ENCODE measurements at places on chromosomes 7 and 10.
A peak's percentile ranks its signal among the peaks of the same experiment; 100 is the strongest.

GRCh38 chr7:138864667-138865066 is 66.7 kb upstream of the ATP6V0A4 start:
- DNase-seq: no peak

- no peak for DNase-seq
Observed at GRCh38 chr7:132395361-132395760, 180.9 kb downstream of the PLXNA4 start.

DNA sequence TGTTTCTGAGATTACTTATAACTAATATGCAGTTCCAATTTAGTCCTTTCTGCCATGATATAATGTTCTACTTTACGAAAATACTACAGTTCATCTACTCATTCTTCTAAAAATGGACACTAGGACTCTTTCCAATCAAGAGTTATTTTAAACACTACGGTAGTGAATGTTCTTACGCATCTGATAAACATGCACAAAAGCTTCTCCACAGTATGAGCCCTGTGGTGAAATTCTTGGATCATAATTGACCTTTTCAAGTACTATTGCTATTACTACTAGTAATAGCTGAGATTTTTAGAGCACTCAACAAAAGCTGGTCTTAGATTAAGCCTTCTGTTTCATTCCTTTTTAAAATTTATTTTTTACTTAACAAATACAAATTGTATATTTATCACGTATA is 106.4 kb downstream of the CH25H start:
- no peak for DNase-seq

DNA sequence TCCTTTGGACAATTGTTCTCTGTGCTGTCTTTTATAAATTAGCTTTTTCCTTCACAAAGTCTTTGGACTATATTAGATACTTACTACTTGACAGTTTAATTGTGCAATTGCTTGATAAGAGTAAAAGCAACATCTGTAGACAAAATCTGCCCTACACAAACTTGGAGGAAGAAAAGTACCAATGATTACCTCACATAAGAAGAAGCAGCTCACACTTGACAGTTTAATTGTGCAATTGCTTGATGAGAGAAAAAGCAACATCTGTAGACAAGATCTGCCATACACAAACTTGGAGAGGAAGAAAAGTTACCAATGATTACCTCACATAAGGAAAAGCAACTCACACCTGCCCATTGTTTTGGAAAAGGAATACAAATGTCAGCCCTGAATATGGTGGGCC is 17.1 kb upstream of the SCIN start:
- no peak for DNase-seq

DNA sequence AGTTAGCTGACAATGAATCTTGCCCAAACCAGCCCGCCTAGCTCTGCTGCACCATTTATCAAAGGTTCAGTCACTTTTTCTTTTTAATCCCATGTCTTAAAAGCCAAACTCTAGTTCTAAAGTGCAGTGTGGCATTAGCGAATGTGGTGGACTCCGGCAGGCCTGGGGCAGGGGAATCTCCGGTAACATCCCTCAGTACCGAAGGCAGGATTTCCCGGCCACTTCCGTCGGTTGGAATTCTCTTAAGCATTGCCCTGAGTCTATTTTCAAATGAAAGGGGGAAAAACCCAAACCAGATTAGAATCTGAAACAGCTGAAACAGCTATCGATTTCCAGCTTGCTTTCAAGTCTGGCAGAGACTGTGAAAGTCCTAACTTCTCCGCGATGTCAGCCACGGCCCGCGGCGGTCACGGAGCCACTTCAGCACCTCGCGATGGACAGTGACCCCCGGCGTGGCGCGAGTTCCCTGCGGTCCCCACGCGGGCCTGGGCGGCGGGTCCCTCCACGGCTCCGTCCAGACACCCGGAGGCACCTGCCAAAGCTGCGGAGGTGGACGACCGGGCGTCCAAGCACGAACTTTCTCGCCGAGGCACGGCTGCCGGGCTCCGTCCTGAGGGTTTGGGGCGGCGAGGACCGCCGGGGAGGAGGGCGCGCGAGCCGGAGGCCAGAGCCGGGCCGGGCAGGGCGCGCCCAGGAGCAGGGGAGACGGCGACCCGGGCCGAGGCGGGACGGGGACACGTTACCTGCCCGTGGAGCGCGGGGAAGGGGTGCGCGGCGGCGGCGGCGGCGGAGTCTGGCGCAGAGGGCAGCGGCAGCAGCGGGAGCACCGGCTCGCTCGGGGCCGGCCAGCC is 745 bp downstream of the TCERG1L start:
- no peak for DNase-seq

DNA sequence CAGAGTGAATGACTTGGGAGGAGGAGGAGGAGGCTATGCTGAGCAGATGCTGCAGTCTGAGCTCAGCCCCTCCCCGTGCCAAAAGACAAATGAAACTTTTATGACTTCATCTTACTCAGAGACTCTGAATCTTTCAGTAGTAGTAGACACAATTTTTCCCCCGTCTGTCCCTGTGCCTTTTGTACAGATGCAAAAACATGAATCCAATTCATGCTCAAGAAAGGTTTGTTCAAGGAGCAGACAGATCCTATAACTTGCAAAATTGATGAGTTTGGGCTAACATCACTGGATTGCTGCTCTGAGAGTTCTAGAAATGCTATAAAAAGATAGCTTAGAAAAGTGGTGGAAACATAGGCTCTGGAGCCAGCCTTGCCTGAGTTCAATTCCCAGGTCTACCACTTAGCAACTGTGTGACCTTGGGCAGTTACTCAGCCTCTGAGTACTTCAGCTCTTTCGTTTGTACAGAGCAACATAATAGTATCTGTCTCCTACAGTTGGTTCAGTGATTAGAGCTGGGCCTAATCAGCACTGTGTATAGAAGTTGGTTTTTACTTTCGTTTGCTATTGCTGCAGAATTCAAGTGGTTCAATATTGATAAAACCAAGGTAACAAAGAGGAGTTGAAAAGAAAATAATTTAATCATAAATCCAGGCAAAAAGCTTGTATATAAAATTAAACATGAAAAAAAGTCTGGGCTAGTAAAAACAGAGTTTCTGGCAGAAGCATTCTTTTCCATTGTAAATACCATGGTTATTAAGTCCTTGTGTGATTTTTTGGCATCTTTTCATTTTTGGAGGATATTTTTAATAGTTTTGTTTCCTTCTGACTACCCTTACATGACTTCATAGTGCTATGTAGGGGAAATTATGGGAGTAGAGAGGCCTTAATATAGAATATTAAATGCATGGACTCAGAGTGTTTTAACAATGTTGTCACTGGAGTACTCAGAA is 174.2 kb upstream of the ZNF32 start:
- no peak for DNase-seq

GRCh38 chr10:93404048-93404354 is 78.1 kb downstream of the MYOF start:
- DNase-seq: no peak

GRCh38 chr10:66586073-66586472 is 339.8 kb upstream of the LRRTM3 start:
- no peak for DNase-seq

DNA sequence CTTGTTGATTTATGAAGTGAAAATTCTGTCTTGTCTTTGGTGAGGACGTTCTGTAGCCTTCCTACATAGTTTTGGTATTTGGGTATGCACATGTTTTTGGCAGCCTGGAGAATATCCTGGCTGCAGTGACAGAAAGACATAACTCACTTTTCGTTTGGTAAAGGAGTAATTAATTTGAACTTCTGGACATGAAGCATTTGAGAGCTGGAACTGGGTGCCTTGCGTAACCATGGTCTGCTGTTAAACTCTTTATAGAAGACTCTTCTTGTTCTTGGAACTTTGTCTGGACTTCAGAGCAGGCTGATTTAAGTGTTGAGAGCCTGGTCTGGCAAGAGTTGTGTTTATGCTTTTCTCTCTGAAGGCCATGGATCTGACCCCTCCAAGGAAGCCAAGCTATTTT is 231.3 kb downstream of the LRMDA start:
- DNase-seq: no peak

DNA sequence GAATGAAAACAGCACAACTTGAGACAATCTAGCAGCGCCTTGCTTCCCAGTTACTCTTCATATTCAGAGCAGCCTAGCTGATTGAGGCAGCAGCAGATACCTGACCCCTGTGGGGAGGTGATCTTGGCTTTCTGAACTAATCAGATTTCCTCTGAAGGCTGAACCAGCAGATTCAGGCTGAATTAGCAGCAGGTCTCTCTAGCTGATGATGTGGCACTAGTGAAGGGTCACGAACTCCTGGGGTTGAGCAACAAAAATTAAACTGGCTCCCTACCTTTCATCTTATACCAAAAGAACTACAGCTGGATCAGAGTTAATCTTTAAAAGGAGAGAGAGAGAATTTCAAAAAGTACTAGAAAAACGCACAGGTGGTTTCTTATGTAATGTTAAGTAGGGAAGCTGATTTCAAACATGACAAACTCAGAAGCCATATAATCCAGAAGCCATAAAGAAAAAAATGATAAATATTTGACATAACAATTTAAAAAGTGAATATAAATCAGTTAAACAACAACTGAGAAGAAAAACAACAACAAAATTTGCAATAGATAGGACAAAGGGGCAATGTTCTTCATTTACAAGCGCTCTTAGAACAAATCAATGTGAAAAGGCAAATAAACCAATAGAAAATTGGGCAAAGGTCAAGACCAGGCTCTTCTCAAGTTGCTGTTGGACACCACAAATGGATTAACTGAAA is 13.5 kb downstream of the SLC25A13 start:
- no peak for DNase-seq

GRCh38 chr7:122161628-122162027 is 17.6 kb upstream of the AASS start:
- DNase-seq: no peak

- DNase-seq: no peak
Observed at GRCh38 chr7:138665249-138665648, 35.9 kb downstream of the SVOPL start.

GRCh38 chr7:151003572-151003971 is 12.8 kb downstream of the NOS3 start:
- no peak for DNase-seq

DNA sequence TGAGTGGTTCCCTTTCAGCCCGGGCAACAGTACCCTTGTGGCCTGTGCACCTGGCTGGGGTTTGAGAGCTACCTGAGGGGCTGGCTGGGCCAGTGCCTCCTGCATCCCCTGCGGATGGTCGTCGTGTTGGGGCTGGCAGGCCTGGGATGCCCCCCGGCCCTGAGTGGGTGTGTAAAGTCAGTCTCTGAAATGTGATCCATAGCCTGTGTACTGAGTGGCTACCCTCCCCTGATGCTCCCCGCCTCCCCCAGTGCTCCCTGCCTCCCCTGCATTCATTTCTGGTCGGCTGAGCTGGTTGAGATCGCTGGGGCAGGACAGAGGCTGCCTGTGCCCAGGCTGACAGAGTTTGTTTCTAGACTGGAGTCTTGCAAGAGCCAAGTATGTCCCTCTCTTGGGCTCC is 9.3 kb downstream of the ZNF316 start:
- DNase-seq: no peak

- peak; percentile 43 for DNase-seq
Observed at GRCh38 chr10:71727105-71727737, 7.6 kb upstream of the C10orf105 start.

DNA sequence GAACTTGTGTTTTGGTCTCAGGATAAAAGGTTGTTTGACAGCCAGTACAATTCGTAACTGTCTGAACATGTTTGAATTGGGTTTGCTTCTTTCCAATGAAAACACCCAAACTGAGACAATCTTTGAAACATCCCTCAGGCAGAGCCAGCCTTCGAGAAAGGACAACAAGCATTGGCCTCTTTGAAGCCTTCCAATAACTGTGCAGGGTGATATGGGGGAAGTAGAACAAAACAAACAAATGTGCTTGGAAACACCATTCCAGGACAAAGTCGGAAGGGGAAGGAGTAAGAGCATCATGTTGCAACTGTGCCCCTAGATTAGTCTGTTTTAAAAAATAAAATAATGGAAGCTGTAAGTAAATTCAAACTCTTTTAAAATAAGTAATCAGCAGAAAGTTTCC is 39.5 kb downstream of the IL2RA start:
- no peak for DNase-seq

DNA sequence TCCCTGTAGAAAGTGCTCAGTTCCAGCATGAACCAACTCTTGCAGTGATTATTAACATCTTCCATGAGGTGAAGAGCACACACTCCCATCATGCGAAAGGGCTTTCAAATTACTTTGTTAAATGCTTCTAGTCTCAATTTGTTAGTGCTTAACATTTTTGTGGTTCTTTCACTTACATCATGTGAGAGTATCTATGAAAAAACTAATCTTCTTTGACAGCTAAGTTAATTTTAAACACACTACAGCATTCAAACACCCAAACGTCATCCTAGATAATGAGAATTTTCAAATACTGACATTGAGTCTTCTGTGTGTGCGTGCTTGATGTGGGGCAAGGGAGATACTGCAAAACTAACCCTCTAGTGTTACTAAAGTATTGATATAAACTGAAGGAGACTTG is 84.8 kb downstream of the ETV1 start:
- DNase-seq: no peak

DNA sequence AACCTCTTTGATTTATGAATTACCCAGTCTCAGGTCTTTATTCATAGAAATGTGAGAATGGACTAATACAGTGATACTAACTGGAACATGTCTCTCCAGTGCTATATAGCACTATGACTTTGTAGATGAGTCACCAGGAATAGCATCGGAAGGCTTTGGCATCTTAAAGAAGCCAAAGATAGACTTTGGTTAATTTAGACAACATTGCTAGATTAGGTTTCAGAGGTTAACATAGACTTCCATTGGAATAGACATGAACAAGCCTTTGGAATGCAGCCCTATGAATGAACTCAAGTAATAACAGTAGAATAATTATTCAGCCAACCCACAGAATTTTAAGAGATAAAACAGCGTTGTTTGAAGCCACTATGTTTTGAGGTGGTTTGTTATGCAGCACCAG is 169.2 kb downstream of the HGF start:
- no peak for DNase-seq

GRCh38 chr7:28383975-28384374 is 28.3 kb upstream of the CREB5 start:
- DNase-seq: no peak

DNA sequence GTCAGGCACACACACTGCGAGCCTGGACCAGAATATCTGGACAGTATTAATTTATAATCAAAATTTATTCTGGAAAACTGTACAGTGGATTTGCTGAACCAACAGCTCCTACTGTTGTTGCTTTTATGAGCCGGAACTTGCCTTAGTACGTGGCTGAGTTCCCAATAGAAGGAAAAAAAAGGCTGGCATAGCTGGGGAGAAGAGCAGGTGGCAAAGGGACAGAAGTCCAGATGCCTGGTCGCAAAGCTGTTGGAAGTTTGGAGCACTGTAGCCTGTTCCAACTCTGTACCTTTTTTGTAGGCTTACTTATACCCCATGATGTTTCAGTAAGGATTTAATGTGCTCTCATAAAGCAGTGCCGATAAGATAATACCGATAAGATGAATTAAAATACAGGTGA is 333.8 kb downstream of the ABCA13 start:
- no peak for DNase-seq
